ENCODE measurements at places on chromosomes 4 and X.

- no peak for DNase-seq
Measured at GRCh38 chrX:120144178-120144844, 14.1 kb upstream of the RHOXF2 start.

DNA sequence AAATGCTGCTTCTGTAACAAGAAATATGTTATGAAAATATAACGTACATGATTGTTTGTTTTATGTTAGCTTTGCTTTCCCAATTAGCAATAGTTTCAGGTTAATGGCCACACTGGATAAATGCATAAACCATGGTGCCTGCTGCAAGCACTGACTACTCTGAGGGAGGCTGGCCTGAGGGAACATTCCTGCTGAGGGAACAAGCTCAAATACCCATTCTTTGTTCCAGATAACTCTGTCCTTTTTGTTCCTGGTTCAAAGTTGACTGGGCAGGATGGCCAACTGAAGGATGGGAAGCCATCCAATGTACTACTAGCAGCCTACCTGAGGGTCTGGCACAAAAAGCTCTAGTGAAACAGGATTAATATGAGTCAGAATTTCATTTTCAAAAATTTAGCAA is 37.5 kb downstream of the NUP62CL start:
- no peak for DNase-seq

DNA sequence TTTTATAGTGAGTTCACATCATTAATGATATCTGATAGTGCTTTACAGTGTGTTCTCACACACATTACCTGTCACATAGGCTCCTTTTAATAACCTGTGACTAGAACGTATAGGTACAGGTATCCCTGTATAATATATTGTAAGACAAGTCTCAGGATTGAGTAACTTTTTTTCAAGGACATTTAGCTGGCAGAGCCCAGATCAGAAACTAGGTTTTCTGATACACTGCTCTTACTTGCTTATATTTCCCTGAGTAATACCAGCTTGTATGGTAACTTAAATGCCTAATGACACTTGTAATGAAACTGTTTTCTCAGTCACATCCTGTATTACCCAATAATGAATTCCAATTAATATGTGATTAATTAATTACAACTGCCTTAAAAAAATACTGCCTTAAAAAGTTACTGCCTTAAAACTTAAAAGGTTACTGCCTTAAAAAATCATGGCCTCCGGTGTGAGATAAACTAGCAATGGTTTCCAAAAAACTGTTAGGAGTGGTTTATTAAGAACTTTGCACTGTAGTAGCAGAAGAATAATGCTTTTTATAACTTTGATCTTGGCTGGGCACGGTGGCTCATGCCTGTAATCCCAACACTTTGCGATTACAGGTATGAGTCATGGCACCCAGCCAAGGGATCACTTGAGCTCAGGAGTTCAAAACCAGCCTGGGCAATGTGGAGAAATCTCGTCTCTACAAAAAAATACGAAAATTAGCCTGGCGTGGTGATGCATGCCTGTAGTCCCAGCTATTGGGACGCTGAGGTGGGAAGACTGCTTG is 11.9 kb downstream of the COPS4 start:
- DNase-seq, result no peak

GRCh38 chrX:68902706-68903504 is 74.1 kb downstream of the EFNB1 start:
- no peak for DNase-seq

GRCh38 chrX:49254639-49255038 is 9.9 kb downstream of the FOXP3 start:
- DNase-seq, result no peak

DNA sequence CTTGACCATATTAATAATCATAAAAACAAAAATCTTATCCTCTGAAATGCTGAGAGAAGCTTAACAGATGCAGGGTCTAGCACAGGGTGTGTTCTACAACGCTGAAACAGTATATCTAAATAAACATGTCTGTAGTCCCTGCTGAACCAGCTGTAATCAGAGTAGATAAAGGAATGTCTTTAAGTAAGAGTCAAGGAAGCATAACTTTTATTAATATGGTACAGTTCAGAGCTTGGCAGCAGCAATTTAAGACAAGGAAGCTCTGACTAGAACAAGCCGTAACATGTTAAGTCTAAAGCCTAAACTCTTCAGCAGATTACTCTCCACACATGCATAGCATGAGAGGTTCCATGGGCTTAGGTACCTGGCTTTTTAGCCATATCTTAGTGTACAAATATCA is 36.1 kb downstream of the NFKB1 start:
- no peak for DNase-seq

GRCh38 chrX:82412858-82413257 is 1095.2 kb upstream of the POU3F4 start:
- DNase-seq, result no peak

- no peak for DNase-seq
Measured at GRCh38 chr4:169225812-169226211, 44.9 kb downstream of the SH3RF1 start.

- DNase-seq, result no peak
Measured at GRCh38 chrX:107775000-107775733, 420 bp downstream of the TSC22D3 start.

DNA sequence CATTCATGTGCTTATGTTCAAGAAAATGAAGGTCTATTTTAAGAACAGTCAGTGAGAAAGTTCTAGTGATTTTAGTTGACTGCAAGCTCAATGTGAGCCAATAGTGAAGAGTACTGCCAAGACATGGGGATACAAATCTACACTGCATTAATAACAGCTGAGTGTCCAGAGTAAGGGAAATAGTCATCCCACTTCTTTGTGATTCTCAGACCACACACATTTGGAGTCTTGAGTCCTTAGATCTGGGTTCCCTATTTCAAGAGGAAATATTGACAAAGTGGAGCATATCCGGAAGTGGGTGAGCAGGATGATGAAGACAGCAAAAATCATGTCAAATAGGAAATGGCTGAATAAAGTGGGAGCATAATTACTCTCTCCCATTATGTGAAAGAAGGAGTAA is 171.1 kb downstream of the LARP7 start:
- DNase-seq, result no peak

All from stimulated activated CD8-positive, alpha-beta memory T cell treated with anti-CD3 and anti-CD28 coated beads, Interleukin-15, amount 100 ng/mL, for 24 hours (primary cell).